ENCODE measurements at places on chromosomes 13 and 19.

- DNase-seq: no peak
Observed at GRCh38 chr13:112325142-112325808, 50.9 kb upstream of the SPACA7 start.

- DNase-seq: no peak
Observed at GRCh38 chr13:112697756-112698655, 8.2 kb downstream of the ATP11A start.

- DNase-seq: no peak
Observed at GRCh38 chr13:98856983-98857382, 104.5 kb upstream of the SLC15A1 start.

DNA sequence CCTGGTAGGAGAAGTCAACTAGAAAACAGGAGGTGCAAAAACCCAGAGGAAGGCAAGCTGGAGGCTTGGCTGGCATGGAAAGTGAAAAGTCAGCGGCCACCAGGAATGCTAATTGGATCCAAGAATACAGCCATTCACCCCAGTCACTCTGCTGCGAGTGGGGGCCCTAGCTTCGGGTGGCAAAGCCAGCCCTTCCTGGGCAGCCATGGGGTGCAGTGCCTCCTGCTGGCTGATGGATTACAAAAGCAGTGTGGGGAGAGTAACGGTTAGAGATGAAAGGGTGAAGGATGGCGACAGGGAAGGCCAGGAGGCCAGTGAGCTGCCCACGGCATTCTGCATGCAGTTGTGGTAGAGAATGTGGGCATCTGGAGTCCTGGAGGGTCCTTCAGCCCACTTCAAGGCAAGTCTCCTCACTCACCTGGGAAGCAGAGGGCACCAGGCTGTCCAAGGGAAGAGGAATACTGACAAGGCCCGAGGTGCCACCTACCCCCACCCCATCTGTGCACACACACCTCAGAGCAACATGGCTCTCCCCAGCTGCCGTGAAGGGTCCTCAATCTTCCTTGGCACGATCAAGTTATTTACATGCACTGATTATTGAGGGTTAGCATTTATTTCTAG lies 20.3 kb upstream of the EPHX3 start:
- no peak for DNase-seq

DNA sequence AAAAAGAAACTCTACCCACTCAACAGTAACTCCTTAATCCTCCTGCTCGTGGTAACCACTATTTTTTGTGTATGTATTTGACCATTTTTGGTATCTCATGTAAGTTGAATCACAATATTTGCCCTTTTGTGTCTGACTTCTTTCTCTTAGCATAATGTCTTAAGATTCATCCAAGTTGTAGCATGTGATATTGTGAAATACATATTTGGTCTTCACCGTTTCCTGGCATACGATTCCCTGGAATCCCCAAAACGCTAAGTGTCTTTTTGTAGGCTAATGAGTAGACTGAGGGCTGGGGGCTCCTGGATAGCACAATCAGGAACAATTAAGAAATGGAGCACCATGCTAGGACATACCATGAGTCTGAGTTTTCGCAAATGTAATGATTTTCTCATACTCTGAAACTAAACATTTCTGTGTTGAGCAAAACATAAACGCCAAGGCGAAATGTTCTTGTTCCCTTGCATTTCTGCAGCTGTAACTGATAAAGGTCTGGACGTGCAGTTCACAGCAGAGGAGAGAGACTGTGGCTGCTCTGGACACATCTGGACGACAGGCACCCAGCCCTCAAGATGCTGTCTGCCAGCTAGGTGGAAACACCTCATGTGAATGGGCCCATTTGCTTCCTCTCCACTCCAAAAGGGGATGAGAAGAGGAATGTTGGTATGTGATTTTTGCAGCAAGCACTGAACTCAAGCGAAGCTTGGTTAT lies 38.4 kb downstream of the BRD4 start:
- DNase-seq: no peak
